Gastrocnemius medialis (tissue), 4 donors: ENCODE measurements at places on chromosomes 2 and 18.

DNA sequence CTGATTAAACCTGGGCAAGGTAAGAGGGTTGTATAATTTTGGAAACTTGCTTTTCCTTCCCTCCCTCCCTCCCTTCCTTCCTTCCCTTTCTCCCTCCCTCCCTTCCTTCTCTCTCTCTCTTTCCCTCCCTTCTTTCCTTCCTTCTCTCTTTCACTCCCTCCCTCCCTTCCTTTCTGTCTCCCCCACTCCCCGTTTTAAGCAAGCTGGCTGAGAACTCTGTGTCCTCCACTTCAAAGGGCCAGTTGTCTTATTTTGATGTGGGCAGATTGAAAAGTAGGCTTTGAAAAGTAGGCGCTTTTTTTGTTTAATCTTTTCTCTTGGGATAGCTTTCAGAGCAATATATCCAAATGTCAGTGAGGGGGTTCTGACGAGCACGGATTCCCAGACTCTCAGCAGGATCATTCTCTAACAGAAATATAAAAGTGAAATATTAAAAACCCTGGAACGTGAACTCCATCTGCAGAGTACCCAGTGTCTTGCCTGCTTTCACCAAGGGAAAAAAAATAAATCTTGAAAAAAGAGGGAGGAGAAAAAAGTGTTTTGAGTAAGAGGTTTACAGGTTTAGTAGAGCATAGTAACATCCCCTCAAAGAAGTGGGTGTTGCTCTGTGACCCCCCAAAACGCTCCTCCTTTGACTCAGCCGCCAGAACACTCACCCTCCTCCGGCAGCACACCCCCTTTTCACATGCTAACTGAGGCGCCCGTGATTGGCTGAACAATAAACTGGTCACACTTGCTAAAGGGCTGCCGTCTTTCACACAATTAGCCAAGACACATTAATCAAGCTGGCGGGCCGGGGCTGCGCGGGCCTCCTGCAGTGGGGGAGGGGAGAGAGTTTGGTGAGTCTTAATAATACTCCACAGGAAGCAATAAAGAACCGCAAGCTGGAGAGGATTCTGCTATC is 52.2 kb downstream of the CDK15 start:
- DNase-seq = no peak

DNA sequence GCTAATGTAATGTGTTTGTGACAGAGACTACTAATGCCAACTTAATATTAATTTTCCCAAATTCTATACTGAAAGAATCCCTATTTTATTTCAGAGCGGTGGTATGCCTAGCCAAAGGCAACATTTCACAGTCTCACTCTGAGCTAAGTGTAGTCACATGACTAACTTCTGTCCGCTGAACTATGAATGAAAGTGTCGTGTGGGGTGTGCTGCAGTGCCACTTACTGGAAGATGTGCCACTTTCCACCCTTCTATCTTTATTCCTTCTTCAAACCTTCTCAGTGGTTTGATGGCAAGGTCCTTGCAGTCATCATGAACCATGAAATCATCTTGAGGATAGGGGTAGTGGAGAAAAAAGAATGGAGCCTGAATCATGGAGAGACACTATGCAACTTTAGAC is 47.3 kb upstream of the C1D start:
- DNase-seq = no peak

DNA sequence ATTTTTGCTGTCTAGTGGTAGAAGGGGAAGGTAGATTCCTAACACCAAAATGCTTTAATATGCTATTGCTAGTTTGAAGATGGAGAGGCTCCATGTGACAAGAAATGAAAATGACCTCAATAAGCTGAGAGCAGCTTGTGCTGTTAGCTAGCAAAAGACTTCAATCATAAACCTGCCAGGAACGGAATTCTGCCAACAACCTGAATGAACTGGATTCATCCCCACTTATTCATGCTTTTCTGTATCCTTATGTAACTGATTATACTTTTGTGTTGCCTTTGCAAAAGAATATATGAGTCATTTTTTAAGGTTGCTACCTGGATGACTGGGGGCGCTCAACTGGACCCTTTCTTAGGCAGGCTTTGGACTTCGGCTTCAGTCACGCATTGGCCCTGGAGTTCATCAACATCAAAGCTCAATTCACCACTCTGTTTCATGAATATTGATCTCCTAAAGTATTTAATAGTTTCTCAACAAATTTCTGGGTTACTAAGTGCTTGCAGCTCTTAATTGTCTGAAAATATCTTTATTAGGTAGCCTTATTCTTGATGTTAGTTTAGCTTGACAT is 97.5 kb upstream of the KCNJ3 start:
- no peak for DNase-seq

- no peak for DNase-seq
Measured at GRCh38 chr2:60071490-60071831, 482.0 kb downstream of the BCL11A start.

- no peak for DNase-seq
Measured at GRCh38 chr18:34220081-34220815, 4.5 kb downstream of the NOL4 start.

DNA sequence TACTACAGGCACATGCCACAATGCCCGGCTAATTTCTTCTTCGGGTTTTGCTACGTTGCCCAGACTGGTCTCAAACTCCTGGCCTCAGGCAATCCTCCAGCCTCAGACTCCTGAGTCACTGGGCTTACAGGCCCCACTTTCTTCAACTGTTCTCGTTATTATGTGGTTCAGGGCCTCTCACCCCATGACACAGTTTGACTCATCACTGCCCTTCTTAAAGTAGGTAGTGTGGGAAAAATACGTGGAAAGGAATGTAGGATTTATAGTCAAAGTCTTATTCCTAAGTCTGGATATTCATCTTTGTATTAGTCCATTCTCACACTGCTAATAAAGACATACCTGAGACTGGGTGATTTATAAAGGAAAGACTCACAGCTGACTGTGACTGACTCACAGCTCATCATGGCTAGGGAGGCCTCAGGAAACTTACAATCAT is 19.4 kb downstream of the CENPA start:
- no peak for DNase-seq

DNA sequence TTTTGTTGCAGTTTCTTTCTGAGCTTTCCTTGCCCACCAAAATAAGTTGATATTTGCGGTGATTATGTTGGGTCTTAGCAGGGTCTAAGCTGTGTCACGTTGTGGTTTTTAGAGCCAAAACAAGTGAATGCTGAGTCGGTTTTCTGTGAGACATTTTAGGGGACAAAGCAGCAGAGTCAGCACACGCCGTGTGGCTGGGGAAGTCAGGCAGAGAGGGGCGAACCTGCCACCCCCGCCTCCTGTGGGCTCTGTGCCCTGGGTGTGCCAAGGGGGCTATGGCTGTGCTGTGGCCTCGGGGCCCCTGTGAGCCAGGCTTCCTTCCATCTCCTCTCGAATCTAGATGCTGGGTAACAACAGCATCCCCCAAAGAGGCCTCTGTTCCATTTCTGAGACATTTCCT is 30.8 kb upstream of the TMEM87B start:
- DNase-seq = no peak

DNA sequence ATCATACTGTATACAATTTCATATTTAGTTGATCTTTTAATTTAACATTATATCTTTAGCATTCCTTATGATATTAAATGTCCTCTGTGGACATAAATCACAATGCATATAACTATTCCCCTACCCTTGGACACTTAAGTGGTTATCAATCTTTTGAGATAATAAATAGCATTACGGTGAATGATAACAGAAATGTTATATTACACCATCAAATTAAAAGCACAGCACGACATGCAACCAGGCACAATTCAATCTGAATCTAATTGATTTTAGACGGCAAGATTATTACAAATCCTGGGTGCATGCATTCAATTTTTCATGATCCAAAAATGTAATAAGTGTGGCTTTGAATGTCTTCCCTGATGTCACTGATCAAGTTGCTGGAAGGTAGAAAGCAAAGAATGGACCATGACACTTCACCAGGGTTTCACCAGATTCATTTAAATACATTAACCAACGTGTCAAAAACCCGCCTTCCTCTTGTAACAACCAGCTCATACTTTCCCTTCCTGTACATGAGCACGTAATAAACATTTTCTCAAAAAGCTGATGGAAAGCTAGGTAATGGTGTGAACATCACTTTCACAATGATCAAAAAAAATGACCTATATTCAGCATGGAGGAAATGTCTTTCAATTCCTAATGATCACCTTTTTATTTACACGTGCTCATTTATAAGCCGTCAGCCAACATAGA is 513.7 kb upstream of the ID2 start:
- DNase-seq = no peak

DNA sequence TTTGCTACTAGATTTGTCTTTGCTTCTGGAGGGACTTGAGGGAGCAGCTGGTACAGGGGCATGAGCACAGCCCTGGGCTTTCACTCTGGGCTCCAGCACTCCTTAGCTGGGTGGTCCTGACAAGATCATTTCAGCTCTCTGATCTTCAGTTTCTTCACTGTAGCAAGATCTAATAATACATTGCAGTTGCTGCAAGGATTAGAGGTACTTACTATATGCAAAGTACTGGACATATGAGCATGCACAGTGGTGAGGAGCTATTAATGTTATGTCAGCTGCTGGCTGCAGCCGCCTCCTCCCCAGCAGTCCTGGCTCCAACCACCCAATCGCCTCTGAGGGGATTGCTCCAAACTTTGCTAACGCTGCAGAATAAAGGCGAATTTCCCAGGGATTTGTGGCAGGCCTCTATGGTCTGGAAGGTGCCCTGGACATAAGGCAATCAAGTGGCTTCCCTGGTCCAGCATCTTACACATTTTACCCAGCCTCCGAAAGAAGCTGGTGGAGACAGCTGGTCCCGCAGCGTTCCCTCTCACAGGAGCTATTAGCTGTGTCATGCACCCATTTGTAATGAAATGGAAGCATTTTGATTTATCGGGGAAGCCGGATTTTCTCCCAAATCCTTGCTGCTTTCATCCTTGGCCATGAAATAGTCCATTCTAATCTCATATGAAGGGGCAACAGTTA is 96.7 kb downstream of the RHOB start:
- peak; percentile 53 for DNase-seq

- DNase-seq = no peak
Measured at GRCh38 chr2:175743011-175743410, 259.1 kb downstream of the LNPK start.

GRCh38 chr18:32104516-32104915 is 12.8 kb downstream of the RNF138 start:
- DNase-seq = no peak

DNA sequence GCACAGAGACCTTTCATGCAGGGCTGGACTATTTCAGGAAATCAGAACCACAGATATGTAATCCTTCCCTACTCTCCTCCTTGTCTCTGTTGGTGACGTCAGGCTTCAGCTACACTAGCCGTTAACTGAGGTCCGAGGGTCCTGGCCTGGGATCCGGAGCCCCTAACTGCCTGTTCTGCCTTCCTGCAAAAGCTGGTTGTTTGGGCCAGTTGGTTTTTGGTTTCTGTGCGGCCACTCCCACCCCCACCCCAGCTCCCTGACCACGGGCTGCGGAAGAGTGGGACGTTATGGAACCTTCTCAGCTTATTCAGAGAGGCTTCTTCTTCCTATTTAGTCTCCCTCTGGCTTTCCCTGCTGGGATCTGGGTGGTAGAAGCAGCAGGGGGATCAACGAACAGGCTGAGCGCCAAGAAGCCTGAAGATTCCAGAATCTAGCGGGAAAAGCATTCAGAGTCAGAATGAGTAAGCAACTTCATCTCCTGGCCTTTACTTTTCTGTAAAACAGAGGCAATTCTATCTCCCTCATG is 49.3 kb upstream of the ROCK2 start:
- DNase-seq = no peak

- DNase-seq = no peak
Measured at GRCh38 chr2:120917886-120918285, 182.2 kb downstream of the GLI2 start.

GRCh38 chr2:27370816-27371620 is 602 bp downstream of the SNX17 start:
- DNase-seq = peak; percentile 28

DNA sequence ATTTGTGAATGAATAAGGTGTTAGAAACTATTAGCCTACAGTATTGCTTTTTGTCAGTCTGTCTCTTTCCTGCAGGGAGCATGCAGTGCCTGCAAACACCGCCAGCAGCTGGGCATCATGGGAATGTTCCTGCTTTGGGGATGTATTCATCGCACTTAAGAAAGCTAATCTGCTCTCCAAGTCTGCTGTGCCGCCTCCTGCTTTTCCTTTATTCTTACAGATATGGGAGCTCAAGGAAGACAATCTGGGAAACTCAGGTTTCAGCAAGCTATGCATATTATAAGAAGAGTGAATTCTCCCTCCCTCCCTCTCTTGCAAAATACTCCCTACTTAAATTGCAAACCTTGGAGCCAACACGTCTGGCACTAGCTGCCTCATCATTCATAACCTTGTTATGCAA is 479.2 kb upstream of the ACVR2A start:
- no peak for DNase-seq

- DNase-seq = no peak
Measured at GRCh38 chr18:7155092-7155491, 37.5 kb upstream of the LAMA1 start.

DNA sequence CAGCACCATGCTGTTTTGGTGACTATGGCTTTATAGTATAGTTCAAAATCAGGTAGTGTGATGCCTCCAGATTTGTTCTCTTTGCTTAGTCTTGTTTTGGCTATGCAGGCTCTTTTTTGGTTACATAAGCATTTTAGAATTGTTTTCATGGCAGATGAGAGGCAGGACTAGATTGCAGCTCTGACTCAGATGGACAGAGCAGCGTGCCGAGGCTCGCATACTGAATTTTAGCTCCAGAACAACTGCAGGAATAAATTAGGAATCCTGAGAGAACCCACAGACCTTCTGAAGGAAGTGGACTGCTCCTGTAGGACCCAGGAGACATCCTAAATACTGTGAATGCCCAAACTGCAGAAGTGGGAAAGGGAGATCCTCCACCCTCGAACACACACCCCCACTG is 141.6 kb downstream of the NETO1 start:
- no peak for DNase-seq

DNA sequence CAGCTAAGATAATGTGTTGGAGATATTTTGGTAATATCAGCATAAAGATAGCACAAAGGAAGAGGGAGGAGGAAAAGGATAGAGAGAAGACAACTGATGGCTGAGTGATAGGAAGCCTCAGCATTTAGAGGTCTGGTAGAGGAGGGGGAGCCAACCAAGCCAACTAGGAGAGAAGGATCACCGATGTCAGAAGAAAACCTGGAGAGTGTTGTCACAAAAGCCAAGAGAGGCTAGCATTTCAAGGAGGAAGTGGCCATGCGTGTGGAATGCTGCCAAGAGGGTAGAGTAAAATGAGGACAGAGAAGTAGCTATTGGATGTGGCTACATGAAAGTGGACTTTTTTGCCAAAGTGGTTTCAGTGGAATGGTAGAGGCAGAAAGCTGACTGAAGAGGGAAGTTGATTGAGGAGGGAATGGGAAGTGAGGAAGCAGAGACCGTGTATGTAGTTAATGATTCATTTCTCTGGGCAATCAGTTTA is 34.3 kb downstream of the LCLAT1 start:
- DNase-seq = peak; percentile 2

DNA sequence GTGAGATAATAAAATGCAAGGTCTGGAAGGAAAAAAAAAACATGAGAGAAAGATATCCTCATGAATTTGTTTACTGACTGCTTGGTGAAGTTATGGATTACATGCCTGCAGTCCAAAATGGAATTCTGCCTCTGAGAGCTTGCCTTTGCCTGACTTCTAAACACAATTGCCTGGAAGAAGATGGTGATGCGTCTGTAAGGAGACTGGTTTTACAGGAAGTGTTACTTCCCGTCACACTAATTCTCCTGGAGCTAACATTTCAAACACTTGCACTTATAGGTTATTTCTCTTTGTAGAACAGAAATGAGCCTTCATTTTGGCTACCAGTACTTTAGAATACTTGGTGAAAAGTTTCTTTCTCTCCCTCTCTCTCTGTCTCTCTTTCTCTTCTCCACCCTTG is 884.3 kb downstream of the TSN start:
- DNase-seq = no peak

GRCh38 chr2:239231231-239232194 is 169.3 kb downstream of the HDAC4 start:
- DNase-seq = no peak
